Tracheal epithelial cell (primary cell): ENCODE measurements at places on chromosomes 16 and 17. TPM values are rescaled to one million over a fixed set of nuclear protein-coding genes. Genes with fewer than 3 reads are reported as not detected.

Gene UQCRC2
- 208 and 273 TPM in 2 replicates for total RNA-seq

Gene PRR15L
- total RNA-seq = 3.6 and 3.8 TPM in 2 replicates

Gene NUDT21
- total RNA-seq = 61.0 and 105 TPM in 2 replicates

Gene ABCA9
- total RNA-seq = 0.24 TPM in 1 of 2 replicates, not detected in the other

Gene PPM1E
- under 0.01 and 0.43 TPM in 2 replicates for total RNA-seq

Gene CDRT15L2
- total RNA-seq = not detected in 2 replicates

Gene FBXW10B
- total RNA-seq = 1.4 TPM in 1 of 2 replicates, not detected in the other

Gene LGALS9B
- not detected in 2 replicates for total RNA-seq

Gene TMEM100
- total RNA-seq = not detected in 2 replicates

Gene GPR139
- not detected in 2 replicates for total RNA-seq

Gene XYLT2
- 31.8 and 41.4 TPM in 2 replicates for total RNA-seq

Gene NATD1
- total RNA-seq = 0.96 and 1.3 TPM in 2 replicates

Gene TSC2
- 30.6 and 31.3 TPM in 2 replicates for total RNA-seq

Gene RNF112
- total RNA-seq = 0.24 and 0.43 TPM in 2 replicates

Gene PPP1R27
- not detected in 2 replicates for total RNA-seq

Gene EVI2B
- not detected in 2 replicates for total RNA-seq

Gene IGF2BP1
- under 0.01 and 0.24 TPM in 2 replicates for total RNA-seq

Gene BEAN1
- 0.96 TPM in 1 of 2 replicates, not detected in the other for total RNA-seq

Gene SLFN11
- total RNA-seq = 4.3 and 9.6 TPM in 2 replicates

Gene KRTAP9-8
- not detected in 2 replicates for total RNA-seq

Gene PRPF8
- 63.6 and 82.3 TPM in 2 replicates for total RNA-seq

Gene ITGAD
- not detected in 2 replicates for total RNA-seq

Gene CLEC18B
- total RNA-seq = 2.4 TPM in 1 of 2 replicates, not detected in the other

Gene KRTAP9-2
- total RNA-seq = not detected in 2 replicates
